ENCODE measurements at places on chromosomes 5 and 9.

DNA sequence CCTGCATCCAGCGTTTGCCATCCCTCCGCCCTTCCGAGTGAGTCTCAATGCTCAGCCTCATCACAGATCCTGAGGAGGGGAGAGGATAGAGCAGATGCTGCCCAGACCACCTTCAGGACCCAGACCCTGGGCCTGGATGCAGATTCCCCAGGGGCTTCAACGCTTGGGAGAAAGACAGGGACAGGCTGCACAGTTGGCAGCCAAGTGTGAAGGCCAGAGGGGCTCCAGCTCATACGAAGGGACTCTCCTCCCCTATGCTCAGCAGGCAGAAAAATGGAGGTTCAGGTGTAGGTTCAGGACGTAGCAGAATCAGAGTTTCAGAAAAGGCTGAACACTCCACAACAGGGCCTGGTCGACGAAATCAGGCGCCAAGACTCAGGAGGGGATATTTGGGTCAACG, 378.5 kb upstream of the IRX1 start:
- DNase-seq: no peak

- DNase-seq: no peak
Measured at GRCh38 chr9:136233411-136233810, 12.2 kb downstream of the QSOX2 start.

DNA sequence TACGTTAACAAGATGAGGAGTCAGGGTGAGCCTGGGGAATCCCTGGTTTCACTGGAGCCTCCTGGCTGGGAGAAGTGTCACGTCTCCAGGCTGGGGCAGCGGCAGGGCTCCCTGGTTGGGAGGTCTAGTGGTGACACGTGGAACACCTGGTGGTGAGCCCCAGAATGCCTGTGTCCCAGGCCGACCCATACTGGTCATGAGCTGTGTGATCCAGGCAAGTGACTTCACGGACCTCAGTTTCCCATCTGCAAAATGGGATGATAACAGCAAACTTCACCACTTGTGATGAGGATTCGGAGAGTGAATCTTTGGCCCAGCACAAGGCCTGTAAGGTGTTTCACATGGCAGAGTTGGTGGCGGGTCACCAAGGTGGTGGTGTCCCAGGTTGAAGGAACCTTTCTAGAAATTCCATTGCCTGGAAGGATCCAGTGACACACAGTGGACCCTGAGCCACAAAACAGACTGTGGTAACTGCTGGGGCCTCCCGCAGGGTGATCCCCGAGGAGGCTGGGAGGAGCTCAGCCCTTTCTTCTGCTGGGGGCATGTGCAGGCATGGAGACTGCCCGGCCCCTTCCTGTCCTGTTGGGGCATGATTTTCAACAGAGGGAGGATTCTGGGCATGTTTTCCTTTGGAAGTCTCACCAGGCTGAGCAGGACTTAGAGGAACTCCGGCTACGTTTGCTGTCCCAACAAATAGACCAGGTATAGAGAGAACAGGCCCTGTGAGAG, 153.9 kb upstream of the IER5L start:
- DNase-seq: no peak

GRCh38 chr5:14204785-14205321, 61.7 kb downstream of the TRIO start:
- peak; percentile 45 for DNase-seq

GRCh38 chr9:121358751-121359150, 11.3 kb downstream of the STOM start:
- no peak for DNase-seq

DNA sequence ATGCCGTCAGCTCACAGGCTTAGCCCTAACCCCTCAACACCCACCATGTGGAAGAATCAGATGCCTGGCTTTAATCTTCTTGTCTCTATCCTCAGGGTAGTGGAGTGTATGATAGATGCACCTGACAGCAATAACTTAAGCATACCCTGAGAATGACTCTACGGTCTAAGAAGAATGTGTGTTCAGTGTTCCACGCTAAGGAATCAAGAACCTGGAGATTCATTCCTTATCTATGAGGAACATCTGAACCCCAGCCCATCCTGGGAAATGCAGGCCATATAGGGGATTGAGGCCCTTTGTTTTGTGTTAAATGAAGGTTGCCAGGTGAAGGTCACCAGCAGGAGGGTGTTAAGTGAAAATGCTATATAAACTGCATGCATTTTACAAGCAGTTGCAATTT, 63.0 kb downstream of the KLHL3 start:
- DNase-seq: no peak

DNA sequence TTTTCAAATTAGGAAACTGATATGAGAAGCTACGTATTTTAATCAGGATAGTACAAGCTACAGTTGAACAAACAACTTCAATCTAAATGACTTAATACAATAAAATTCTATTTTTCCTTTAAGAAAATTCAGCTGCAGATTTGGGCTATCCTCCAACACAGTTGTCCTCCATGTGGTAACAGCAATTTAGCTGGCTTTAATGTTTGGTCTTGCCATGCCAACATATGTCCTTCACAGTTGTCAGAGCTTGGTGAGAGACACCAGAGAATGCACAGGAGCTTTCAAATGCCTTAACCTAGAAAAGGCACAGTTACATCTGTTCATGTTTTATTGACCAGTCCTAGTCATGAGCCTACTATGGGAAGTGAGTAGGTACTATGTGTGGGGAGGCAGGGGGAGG, 10.8 kb downstream of the FAM174A start:
- DNase-seq: no peak

GRCh38 chr5:126454081-126454480, 30.9 kb downstream of the GRAMD2B start:
- DNase-seq: peak; percentile 99

DNA sequence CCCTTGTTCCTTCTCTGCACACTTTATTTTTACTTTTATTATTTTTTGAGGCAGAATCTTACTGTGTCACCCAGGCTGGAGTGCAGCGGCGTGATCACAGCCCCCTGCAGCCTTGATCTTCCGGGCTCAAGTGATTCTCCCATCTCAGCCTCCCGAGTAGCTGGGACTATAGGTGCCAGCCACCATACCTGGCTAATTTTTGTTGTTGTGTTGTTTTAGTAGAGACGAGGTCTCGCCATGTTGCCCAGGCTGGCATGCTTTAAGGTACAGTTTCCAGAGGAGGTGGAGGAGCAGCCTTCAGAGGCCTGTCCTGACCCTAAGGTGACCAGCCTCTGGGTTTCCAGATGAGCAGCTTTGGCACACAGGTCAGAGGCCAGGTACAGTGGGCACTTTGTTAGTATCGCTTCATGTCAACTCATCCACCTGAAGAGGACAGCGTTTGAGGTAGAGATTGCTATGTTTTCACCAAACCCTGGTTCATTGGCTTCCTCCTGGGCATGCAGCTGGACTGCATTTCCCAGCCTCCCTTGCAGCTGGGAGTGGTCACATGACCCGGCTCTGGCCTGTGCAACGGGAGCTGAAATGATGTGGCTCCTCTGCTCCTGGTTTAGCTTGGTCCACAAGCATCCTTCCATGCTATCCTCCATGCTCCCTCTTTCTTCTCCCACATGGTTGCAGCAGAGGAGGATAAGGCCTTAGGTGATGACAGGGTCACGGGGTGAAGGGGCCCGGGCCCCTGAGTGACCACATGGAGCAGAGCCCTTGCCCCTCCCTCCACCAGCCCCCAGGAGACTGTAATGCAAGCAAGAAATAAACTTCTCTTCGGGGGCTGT, 139.3 kb upstream of the IER5L start:
- DNase-seq: no peak

DNA sequence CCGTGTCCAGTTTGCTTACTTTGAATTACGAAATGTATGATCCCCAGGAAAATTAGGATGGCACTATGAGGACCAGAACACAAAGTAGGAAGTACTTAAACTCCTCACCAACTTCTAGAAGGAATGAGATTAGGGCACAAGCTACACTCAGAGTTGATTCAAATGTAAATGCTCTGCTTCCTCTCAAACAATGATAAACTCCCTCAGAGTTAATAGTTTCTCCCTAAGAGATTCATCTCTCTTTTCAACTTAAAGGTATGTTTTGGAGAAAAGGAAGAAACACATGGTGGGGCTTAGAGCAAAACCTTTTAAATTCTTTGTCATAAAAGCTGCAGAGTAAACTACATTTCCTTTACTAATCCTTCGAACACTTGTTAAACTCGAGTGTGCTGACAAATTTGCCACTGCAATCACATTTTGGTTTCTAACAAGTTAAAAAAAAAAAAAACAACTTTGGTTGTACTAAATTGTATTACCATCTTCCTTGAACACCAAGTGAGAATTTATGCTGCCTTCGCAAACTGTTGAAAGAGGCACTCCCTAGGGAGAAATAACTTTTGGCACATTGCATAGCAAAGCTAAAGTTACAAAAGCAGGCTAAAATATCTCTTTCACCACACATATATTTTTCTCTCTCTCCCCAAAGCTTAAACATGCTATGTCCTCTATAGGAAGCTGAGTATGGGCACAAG, 66.6 kb downstream of the DENND1A start:
- DNase-seq: no peak

GRCh38 chr9:37174247-37174646, 53.9 kb downstream of the ZCCHC7 start:
- DNase-seq: no peak

DNA sequence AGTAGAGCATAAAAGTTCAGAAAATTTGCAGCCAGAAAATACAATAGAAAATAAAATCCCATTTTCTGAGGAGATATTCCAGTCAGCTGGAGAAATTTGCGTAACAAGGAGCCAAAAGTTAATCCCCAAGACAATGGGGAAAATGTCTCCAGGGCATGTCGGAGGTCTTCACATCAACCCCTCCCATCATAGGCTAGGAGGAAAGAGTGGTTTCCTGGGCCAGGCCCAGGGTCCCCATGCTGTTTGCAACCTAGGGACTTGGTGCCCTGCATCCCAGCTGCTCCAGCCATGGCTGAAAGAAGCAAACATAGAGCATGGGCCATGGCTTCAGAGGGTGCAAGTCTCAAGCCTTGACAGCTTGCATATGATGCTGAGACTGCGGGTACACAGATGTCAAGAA, 255.0 kb downstream of the DTWD2 start:
- DNase-seq: no peak

DNA sequence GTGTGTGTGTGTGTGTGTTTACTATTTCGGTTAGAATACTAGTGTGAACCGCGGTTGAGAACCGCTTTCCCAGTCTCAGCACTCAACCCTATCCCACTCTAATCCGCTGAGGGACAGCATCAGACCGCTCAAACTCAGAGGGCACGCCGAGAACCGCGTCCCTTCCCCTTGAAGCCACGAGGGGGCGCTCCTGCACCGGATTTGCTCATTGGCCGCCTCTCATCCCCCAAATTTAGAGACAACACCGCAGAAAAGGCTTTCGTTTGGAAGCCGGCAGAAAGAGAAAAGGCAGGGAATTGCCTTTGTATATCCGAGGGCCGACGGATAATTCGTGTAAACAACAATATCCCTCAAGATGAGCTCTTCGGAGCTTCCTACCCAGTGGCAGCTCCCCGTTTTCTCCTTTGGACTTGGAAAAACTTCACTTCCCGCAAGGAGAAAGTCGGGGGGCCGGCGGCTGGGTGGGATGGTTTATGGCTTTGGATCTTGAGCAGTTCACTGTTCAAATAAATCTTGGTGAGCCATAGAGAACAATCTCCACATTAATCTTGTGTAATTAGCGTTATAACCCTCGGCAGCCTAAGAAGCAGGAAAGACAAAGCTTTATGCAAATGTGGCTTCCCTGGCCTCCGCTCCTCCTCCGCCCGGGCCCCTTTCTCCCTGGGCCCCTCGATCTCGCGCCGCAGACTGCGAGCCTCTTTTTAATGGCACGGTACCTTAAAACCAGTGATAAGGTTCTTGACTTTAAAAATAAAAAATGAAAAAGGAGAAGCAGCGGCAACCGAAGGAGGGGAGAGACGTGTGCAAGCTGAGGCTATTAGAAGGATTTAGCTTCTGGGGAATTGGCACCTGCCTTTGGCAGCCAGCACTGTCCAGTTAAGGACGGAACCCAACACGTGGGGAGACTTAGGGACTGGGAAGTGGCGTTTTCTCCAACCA, 296.8 kb downstream of the PARP8 start:
- peak; percentile 73 for DNase-seq

DNA sequence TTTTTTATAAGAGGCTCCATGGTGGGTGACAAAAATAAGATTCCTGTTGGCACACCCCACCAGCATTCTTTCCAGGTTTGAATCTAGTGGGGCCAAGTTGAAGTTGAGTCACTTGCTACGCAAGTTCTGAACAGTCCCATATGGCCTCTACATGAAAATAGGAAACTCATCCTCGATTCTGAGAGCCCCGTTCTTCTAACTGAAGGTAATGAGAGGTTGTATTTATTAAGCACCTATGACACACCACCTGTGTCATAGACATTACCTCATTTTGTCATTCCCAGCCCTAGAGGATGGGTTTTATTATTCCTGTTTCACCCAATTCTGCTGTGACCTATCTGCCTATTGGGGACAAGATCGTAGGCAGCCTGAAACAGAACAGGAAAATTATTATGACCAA, 131.7 kb downstream of the ACTL7B start:
- DNase-seq: no peak

DNA sequence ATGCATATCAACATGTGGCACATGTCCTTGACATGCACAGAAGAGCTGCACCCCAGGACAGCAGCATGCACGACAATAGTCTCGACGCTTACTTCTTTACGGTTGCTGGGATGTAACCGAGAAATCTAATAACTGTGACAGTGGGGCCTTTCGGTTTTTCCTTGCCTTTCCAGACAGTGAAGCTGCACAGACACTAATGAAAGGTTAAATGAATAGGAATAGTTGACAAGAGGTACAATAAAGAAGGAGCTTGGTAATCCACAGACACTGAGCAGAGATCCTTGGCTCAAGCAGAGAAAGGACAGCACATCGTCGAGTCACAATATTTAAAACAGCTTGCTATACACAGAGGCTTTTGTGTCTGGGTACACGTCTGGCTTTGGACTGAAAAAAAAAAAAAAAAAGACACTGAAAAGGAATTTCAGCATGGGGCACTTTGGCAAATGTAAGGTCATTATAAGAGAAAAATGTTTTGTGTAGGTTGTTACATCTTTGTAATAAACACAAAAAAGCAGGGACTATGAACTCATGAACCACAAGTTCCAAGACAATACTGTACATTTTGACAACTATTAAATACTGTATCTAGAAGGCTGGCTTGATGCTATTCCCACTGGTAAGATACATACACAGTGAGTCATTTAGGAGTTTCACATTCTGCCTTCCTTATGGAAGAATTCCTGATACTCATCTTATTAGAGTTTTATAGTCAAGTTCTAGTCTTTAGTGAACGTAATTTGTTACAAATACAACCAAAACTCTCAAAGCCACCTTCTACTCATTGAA, 5.6 kb downstream of the BNC2 start:
- DNase-seq: no peak

GRCh38 chr9:93577975-93578682, 1.7 kb downstream of the PHF2 start:
- DNase-seq: no peak

- no peak for DNase-seq
Measured at GRCh38 chr5:111746791-111747190, 10.2 kb downstream of the NREP start.

DNA sequence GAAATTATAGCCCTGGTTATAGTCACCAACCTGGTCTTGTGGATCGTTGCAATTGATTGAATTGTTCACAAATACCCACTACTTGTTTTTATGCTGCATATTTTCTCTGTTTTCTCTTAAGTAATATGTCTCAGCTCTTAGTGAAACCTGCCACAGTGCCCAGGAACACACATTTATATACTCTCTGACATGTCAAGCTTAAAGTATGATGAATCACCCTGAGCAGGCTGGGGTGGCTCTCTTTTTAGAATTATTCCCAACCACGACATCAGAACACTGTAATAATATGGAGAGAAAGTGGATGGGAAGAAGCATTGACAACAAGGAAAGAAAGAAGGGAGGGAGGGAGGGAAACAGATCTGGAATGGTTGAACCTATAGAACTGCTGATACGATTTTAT, 72.8 kb upstream of the ZNF608 start:
- DNase-seq: no peak

Measured in pons (tissue), 1 donor.